T-helper 17 cell (primary cell): ENCODE measurements at places on chromosomes 7 and 10. TPM values are rescaled to one million over a fixed set of nuclear protein-coding genes. Genes with fewer than 3 reads are reported as not detected.

The SHH gene
- total RNA-seq: not detected

The SKIDA1 gene
- 0.34 TPM for total RNA-seq

The MMD2 gene
- total RNA-seq: not detected

The C10orf105 gene
- 0.37 TPM for total RNA-seq

The MSMB gene
- total RNA-seq: not detected

The SEMA3D gene
- not detected for total RNA-seq

The SUN1 gene
- total RNA-seq: 97.5 TPM

The PDE6C gene
- not detected for total RNA-seq

The SPDYE16 gene
- 0.91 TPM for total RNA-seq

The NPFFR1 gene
- not detected for total RNA-seq

The AGBL3 gene
- total RNA-seq: 2.4 TPM

The MYL7 gene
- total RNA-seq: not detected

The HOXA11 gene
- not detected for total RNA-seq

The CXCL12 gene
- 0.13 TPM for total RNA-seq
